ENCODE measurements at places on chromosomes 1 and 21. TPM values are rescaled to one million over a fixed set of nuclear protein-coding genes. Genes with fewer than 3 reads are reported as not detected.

The LAPTM5 gene
- 1.8 TPM for total RNA-seq

The TMEM61 gene
- total RNA-seq = not detected

The C4BPB gene
- not detected for total RNA-seq

The CHI3L1 gene
- 932 TPM for total RNA-seq

The FBXO28 gene
- 35.5 TPM for total RNA-seq

The EPHA10 gene
- total RNA-seq = not detected

The ATP1B1 gene
- 12.7 TPM for total RNA-seq

The OR10Z1 gene
- total RNA-seq = not detected

The CACHD1 gene
- 5.1 TPM for total RNA-seq

The COL11A1 gene
- 158 TPM for total RNA-seq

DNA sequence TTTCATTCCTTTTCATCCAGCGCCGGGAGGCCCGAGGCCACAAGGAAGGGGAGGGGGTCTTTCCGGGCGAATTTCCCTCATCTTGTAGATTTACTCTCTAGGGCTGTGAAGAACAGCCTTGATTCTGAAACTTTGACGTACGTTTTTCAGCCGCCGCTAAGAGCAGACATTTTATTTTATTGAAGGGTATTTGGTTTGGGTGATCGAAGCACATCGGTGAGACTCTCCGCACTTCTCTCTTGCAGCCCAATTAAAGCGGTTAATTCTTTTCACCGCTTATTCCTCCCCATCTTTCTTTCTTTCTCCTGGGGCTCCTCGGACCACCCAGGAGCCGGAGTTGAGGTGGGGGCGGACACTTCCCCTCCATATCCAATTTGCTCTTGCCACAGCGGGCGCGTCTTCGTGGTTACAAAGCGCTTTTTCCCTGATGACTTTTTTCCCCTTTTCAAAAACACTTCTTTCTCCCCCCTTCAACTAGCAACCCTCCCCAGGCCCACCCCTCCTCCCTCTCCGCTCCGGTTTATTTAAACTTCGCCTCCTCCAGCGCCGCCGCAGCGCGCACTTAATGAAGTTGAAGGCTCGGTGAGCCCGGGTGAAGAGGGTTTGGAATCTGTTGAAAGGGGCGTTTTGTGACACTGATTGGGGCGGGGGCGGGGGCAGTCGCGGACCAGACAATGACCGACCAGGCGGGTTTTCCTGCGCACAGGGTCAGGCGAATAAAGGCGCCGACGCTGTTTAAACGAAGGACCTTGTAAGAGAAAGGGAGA, 5.9 kb downstream of the FOXD2 start:
- no peak overlapping the region for H3K27ac ChIP-seq
- no peaks in the 10 kb centered on the region for H3K4me1 ChIP-seq
- no peaks in the 10 kb centered on the region for H3K36me3 ChIP-seq
- DNase-seq = no peak

DNA sequence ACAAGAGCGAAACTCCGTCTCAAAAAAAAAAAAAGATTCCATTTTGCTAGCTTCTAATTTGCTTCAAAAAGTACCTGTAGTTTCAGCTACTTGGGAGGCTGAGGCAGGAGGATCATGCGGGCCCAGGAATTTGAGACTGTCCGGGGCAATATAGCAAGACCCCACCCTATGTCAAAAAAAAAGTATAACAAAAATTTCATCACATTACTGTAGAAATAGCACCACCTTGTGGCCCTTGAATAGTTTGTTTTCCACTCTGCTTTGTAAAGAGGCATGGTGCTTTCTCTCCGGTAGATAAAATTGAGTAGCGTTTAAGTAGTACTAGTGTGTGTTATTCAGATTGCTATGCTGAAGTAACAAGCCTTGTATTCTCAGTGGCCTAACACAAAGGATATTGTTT, 18.2 kb upstream of the MSTO1 start:
- H3K4me1 ChIP-seq = no peaks in the 10 kb centered on the region
- H3K27ac ChIP-seq = no peak overlapping the region
- no peak overlapping the region for H3K4me3 ChIP-seq
- no peak for DNase-seq
- H3K27me3 ChIP-seq = no peaks in the 10 kb centered on the region
- H3K36me3 ChIP-seq = no peaks in the 10 kb centered on the region

- no peaks in the 10 kb centered on the region for H3K27me3 ChIP-seq
- H3K4me1 ChIP-seq = no peaks in the 10 kb centered on the region
- DNase-seq = no peak
- H3K36me3 ChIP-seq = no peaks in the 10 kb centered on the region
Observed at GRCh38 chr1:33997127-33998036, 133.5 kb downstream of the HMGB4 start.

- no peaks in the 10 kb centered on the region for H3K36me3 ChIP-seq
- no peak overlapping the region for H3K4me3 ChIP-seq
- peaks cover 23% of the 10 kb centered on the region for H3K4me1 ChIP-seq
- peak; percentile 88 for DNase-seq
Observed at GRCh38 chr1:119010201-119010600, 22.1 kb upstream of the TBX15 start.

DNA sequence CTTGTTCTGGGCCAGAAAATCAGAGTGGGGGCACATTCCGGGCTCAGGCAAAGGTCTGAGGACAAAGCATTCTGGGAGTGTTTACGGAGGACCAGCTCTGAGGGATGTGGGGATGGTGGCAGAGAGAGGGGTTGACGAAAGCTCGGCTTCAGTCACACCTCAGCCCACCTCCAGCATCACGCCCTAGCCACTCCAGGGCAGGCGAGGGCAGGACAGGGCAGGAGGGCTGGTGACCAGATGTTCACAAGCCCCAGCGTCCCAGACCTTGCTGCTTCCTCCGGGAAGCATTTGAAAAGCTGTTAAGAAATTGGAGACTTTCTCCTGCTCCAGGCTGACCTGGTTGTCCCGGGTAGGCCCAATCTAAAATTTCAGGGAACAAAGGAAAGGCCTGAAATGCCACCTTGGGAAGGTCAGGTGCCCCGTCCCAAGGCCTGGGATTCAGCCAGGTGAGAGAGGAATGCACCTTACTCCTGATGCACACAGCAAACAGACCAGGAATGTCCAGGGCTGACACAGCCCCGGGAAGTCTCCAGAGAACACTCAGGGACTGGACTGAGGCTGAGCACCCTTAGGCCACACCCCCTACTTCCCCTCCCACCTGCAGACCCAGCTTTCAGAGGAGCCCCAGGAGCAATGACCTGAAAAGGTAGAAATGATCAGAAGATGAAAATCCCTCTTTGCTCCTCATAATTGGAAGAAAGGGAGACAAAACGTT, 71.9 kb upstream of the KLHDC7A start:
- no peaks in the 10 kb centered on the region for H3K4me1 ChIP-seq
- DNase-seq = no peak

GRCh38 chr1:245019910-245020486, 134.8 kb upstream of the KIF26B start:
- no peak overlapping the region for H3K4me3 ChIP-seq
- H3K27me3 ChIP-seq = no peaks in the 10 kb centered on the region
- no peak overlapping the region for H3K27ac ChIP-seq
- no peak for DNase-seq
- no peaks in the 10 kb centered on the region for H3K36me3 ChIP-seq

GRCh38 chr21:28442085-28442484, 550.6 kb downstream of the LTN1 start:
- H3K27ac ChIP-seq = peak overlapping the region; percentile 97
- H3K27me3 ChIP-seq = no peaks in the 10 kb centered on the region
- no peaks in the 10 kb centered on the region for H3K36me3 ChIP-seq
- no peak overlapping the region for H3K4me3 ChIP-seq
- peaks cover 52% of the 10 kb centered on the region for H3K4me1 ChIP-seq

- peak; percentile 88 for DNase-seq
- no peak overlapping the region for H3K4me3 ChIP-seq
- H3K27me3 ChIP-seq = peaks cover 97% of the 10 kb centered on the region
Observed at GRCh38 chr1:92483610-92484471, 2.9 kb downstream of the GFI1 start.

DNA sequence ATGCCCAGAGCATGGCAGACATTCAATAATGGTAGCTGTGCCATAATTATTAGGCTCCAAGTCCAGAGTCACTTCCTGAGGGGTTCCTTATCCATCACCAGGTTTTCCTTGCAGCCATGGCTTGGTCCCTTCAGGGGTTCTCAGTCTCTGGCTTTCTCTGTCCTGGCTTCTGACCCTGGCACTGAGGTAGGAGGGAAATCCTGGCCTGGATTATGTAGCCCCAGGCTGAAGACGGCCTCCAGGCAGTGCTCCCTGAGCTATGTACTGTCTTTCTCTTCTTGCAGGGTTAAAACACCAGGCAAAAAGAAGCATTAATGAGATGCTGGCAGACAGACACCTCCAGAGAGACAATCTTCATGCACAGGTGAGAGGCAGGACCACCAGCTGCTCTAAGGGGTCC, 9.5 kb upstream of the PADI3 start:
- no peak overlapping the region for H3K4me3 ChIP-seq
- peak; percentile 97 for DNase-seq
- H3K27me3 ChIP-seq = peaks cover 5% of the 10 kb centered on the region
- no peak overlapping the region for H3K27ac ChIP-seq

DNA sequence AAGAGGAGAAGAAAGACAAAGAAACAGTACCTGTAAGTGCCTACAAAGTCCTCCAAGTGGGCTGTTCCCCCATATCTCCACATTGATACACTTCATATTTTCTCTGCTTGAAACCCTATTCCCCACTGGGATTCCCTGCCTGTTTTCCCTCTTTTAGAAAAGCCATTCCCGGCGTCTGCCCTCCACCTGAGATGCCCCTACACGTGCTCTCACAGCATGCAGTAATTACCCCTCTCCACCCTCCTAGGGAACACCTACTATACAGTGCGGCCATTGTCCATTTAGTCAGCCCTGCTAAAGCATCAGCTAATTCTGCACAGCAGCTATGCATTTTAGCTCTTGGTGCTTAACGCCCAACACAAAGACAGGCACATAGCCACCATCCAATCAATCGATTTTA, 135.7 kb upstream of the TIAM1 start:
- no peaks in the 10 kb centered on the region for H3K4me1 ChIP-seq
- H3K4me3 ChIP-seq = no peak overlapping the region
- no peaks in the 10 kb centered on the region for H3K36me3 ChIP-seq
- DNase-seq = no peak
- H3K27ac ChIP-seq = no peak overlapping the region
- no peaks in the 10 kb centered on the region for H3K27me3 ChIP-seq

GRCh38 chr1:5375481-5375880, 616.7 kb downstream of the NPHP4 start:
- no peaks in the 10 kb centered on the region for H3K27me3 ChIP-seq
- H3K4me3 ChIP-seq = no peak overlapping the region
- no peaks in the 10 kb centered on the region for H3K4me1 ChIP-seq
- H3K36me3 ChIP-seq = no peaks in the 10 kb centered on the region
- H3K27ac ChIP-seq = no peak overlapping the region

GRCh38 chr1:222066539-222066938, 324.6 kb upstream of the DUSP10 start:
- H3K4me1 ChIP-seq = peaks cover 7% of the 10 kb centered on the region
- H3K27me3 ChIP-seq = no peaks in the 10 kb centered on the region
- H3K4me3 ChIP-seq = no peak overlapping the region
- no peaks in the 10 kb centered on the region for H3K36me3 ChIP-seq

GRCh38 chr1:78303620-78304019, 187.2 kb upstream of the PTGFR start:
- peaks cover 20% of the 10 kb centered on the region for H3K4me1 ChIP-seq
- no peaks in the 10 kb centered on the region for H3K36me3 ChIP-seq
- no peak overlapping the region for H3K4me3 ChIP-seq
- DNase-seq = peak; percentile 87
- H3K27ac ChIP-seq = peak overlapping the region; percentile 79
- no peaks in the 10 kb centered on the region for H3K27me3 ChIP-seq

DNA sequence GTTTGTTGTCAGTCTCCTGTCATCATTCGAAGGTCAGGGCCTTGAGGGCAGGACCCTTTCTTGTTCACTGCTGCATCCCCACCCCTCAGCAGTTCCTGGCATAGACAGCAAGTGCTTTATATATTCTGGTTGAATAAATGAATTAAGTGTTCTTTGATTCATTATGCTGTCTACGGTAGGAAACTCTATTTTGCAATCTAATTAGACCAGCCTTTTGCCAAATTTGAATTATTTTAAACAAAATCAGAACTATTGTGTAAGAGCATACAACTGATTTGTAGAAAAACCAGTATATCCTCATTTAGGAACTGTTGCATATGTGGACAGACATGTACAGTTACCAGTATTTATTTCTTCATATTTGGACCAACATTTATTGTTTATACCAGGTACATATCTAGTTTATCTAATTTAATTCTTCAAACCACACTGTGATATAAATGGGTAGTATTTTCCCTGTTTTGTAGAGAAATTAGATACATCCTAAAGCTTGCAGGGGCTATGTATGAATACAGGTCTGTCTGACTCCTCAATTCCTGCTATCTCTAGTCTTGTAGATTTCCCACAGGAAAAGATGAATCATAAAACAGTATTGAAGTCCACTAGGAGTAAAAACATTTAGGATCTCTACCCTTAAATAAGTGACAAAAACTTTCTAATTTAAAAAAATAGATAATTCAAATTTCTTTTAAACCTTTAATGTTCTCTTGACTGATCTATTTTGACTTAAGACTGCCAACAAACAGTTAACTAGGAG, 10.4 kb downstream of the MGST3 start:
- H3K36me3 ChIP-seq = peaks cover 11% of the 10 kb centered on the region
- H3K27ac ChIP-seq = no peak overlapping the region
- peaks cover 33% of the 10 kb centered on the region for H3K4me1 ChIP-seq

DNA sequence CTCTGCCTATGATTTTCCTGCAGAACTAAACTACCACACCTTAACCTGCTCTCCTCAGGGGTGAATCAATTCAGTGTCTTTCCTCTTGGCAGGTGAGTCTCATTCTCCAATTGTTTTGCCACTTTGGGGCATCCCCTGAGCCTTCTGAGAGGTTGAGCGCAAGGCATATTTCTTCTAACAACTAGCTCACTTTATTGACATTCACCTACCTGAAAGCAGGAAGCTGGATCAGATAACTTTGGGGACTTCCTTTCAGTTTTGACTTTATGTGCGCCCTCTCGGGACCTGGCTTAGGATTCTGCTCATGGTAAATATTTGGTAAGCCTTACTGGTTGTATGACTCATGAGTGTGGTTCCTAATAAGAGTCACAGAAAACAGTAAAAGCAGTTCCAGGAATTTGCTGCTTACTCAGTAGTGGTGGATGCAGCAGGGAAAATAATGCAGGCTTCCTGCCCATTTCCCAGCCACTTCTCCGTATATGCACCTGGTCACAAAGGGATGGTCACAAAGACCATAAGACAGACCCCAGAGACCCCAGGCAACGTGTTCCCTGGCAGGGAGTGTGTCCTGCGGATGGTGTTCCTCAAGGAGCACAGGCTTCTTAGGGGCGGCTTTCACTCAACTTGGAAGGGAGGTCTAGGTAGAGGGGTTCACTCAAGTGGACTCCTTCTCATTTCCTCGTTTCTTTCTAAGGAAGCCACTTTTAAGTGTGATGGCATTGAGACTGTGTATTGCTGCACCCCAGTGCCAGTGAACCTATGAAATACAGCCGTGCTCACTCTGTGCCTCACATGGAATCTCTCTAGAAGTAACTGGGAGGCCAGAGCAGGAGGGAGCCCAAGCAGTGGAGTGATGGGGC, 22.0 kb upstream of the BATF3 start:
- no peaks in the 10 kb centered on the region for H3K27me3 ChIP-seq
- H3K4me1 ChIP-seq = peaks cover 15% of the 10 kb centered on the region
- peak overlapping the region; percentile 49 for H3K4me3 ChIP-seq
- H3K36me3 ChIP-seq = no peaks in the 10 kb centered on the region
- peak overlapping the region; percentile 38 for H3K27ac ChIP-seq
- peak; percentile 91 for DNase-seq

GRCh38 chr1:35085421-35085820, 6.2 kb downstream of the ZMYM1 start:
- no peak overlapping the region for H3K4me3 ChIP-seq
- H3K27ac ChIP-seq = no peak overlapping the region
- H3K36me3 ChIP-seq = peaks cover 3% of the 10 kb centered on the region
